ENCODE measurements at places on chromosomes 5 and 9.

DNA sequence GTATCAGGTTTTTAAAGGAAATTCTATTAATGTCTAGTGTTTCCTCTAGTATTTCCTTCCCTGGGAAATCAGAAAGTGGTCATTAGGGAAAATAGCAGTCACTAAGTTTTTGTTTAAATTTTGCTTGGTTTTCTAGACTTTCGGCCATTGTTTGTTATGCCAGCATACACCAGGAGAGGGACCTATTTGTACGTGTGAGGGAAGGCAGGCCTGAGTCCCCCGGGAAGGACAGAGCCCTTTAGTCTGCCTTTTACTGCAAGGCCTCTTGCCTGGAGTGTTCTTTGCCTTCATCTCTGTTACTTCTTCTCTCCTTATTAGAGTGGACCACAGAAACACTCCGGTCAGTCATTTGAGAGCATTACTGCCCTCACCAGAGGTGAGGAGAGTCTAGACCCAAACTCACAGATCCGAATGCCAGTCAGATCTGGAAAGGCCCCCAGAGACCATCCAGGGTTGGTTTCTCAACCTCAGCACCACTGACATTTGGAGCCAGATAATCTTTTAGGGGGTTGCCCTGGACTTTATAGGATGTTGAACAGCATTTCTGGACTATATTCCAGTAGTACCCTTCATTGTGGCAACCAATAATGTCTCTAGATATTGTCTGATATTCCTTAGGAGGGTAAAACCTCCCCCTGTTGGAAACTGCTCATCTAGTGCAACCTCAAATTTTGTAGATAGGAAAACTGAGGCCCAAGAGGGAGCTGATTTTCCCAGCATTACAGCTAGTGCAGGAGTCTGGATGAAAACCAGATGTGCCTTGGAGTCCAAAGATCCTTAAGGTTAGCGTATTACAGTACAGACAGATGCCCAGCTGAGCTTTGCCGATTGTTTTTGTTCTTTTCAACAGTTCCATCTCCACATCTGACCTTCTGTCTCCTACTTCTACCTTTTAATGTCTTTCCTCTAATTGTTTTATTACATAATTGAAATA is 93.0 kb upstream of the NIPAL4 start:
- DNase-seq, result no peak

- no peak for DNase-seq
Measured at GRCh38 chr9:107694390-107694789, 204.8 kb upstream of the KLF4 start.

- DNase-seq, result no peak
Measured at GRCh38 chr5:43007911-43008362, 32.2 kb downstream of the ANXA2R start.

- no peak for DNase-seq
Measured at GRCh38 chr9:116980582-116981120, 293.5 kb downstream of the TRIM32 start.

DNA sequence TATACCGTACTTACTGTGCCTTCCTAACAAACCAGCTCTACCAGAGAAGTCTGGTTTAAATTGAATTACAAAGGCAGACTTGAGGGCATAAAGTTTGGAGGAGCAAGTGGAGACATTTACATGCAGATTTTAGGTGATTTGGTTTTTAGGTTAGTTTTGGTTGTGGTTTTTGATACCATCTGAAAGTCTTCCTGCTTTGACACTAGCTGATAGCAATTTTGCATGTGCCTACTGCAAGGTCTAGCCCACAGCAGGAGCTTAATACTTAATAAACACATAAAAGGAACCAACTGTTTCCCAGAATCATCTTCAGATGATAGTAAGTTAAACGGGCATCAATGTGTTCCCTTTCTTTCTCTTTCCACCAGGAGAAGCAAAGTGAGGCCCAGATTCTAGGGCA is 3.4 kb upstream of the ESM1 start:
- no peak for DNase-seq

DNA sequence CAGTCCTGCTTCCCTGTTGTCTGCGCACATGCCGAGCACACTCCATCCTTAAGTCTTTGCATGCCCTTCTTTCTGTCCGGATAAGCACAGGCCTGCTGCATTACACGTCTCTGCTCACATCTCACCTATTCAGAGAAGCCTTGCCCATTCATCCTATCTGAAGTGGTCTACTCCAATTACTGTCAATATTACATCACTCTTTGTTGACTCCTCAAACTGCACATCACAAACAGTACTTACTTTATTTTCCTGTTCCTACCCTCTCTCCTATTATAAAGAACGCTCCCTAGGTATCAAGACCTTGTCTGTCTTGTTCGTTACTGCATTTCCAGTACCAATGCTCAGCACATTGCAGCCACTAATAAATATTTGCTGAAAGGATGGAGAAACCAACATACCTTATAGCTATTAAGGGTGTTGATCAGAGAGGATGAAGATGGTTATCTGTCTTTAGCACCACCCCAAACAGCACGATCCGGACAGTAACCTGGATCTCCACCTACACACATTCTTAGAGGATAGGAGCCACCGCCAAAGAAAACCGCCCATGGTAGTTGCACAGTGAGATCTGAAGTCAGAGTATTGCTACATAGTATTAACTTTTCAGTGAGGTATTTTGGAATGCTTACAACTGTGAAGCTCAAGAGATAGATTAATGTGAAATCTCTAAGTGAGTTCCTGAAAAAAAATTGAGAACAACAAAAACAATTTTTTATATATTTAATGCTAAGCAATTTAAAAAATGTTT is 1.6 kb upstream of the PRRC1 start:
- no peak for DNase-seq

- DNase-seq, result no peak
Measured at GRCh38 chr5:114500756-114501155, 138.9 kb downstream of the KCNN2 start.

- no peak for DNase-seq
Measured at GRCh38 chr5:123438902-123439301, 15.7 kb upstream of the CEP120 start.

Measured in WERI-Rb-1 (cell line).